ENCODE measurements at places on chromosomes 2 and 18.
A peak's percentile ranks its signal among the peaks of the same experiment; 100 is the strongest.

DNA sequence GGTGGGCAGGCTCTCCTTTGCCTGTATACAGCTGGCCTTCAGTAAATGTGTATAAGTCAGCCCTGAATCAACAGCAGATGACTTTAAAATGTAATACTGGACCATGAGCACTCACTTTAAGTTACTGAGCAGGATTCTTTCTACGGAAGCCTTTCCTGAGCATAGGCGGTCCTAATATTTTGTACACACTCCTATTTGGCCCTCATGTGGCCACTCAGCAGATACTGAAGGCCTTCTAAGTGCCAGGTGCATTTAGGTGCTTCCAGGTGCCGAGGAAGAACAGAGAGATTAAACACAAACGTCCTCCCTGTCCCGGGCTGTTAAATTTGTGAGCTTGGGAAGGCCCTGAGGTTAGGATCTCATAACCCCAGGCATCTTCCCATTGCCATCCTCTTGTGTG is 27.0 kb downstream of the UXS1 start:
- DNase-seq, result no peak

DNA sequence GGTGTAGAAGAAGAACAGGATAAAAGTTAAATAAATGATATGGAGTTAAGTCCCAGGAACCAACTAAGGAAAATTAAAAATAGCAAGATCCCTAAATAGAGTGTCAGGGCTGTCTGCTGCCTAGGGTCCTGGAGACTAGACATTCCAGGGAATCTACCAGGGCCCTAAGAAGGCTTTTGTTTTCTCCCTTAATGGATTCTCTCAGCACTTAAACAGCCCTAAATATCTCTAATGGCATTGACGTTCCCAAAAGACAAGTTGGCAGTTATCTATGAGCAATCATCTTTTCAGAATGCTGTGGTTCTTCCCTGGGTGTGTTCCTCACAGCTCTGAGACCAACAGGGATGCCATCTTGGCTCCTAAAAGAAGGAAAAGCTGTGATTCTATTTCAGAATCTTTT is 616.3 kb downstream of the EPHA4 start:
- DNase-seq, result no peak

DNA sequence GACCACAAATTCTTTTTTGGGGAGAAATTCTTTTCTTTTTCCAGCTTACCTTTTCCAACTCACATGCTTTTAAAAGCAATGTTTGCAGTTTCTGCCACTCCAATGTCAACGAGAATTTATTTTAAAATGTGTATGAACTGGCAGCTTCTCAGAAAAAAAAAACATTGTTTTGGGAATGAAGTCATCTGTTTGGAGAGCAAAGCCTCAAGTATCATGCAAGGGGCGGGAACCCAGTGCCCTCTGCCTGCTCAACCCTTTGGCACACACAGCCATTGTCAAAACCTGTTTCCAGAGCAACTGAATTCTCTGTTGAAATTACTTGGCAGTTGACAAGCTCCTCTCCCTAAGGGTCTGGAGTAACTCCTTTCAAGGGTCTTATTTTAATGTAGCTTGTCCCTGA is 128.5 kb downstream of the QPCT start:
- DNase-seq, result no peak

DNA sequence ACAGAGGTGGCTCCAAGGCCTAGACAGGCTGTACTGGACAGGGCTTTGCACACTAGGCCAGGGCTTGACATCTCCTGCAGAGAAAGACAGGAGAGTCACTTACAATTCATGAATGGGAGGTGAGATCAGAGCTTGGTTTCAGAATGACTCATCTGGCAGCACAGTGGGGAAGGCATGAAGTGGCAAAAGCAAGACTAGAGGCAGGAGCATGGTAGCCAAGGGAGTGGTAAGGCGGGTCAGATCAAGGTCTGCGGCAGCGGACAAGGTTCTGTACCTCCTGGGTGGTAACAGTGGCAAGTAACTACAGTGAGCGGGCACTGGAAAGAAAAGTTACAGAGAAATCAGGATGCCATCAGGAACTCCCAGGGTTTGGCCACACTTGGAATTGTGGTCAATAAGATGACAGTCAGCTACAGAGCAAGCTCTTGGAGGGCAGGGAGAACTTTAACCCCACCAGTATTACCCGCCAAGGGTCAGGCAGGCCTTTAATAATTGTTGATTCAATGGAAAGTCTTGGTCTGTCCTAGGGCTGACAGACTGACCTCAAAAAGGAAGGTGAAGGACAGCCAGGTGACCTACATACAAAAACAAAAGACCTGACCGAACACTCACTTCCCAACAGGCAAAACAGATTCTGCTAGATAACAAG is 5.7 kb downstream of the MCFD2 start:
- DNase-seq, result peak; percentile 44

DNA sequence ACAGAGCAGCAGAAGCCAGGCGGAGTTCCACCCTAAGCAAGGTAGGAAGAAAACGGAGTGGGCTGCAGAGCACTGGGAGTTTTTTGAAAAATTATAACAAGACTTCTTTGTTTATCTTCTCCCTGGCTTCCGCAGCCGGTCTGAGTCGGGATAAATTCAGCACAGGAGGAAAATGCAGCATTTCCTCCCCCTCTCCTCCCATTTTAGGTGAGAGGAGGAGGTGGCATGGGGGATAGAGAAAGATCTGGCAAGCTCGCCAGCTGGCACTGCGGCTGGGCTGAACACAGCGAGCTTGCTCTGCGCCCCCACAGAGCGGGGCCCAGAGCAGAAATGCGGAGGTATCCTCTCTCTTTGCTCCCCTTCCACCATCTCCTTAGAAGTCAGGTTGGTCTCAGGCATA is 17.7 kb upstream of the CHRNA1 start:
- no peak for DNase-seq

GRCh38 chr2:47091118-47091517 is 64.0 kb downstream of the STPG4 start:
- DNase-seq, result no peak

DNA sequence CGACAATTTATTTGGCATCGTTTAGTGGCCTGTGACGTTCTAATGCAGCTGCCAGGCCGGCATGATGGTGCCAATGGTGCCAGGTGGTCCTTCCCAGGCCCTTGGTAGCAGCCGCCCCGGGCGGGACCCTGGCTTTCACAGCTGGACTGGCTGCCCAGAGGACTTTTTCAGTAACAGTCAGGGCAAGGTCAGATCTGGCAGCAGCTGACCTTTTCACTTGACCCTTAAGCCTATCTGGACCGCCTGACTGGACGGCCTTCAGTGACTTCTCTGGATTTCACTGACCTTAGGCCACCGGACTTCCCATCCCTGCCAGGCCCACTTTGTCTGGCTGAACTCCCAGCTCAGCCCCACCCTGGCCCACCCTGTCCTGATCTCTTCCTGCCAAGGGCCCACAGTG is 15.9 kb downstream of the TRIB2 start:
- DNase-seq, result no peak

DNA sequence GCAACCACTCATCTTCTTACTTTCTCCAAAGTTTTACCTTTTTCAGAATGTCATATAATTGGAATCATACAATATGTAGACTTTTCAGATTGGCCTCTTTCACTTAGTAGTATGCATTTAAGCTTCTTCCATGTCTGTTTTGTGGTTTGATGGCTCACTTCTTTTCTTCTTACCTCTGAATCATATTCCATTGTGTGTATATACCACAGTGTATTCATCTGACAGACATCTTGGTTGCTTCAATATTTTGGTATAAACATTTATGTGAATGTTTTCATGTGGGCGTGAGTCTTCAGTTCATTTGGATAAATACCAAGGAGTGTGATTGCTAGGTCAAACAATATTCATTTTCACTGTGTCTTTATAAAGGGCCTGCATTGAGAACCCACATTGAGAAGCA is 136.1 kb upstream of the NOSTRIN start:
- DNase-seq, result no peak

GRCh38 chr2:8535469-8535795 is 146.4 kb upstream of the ID2 start:
- DNase-seq, result no peak

DNA sequence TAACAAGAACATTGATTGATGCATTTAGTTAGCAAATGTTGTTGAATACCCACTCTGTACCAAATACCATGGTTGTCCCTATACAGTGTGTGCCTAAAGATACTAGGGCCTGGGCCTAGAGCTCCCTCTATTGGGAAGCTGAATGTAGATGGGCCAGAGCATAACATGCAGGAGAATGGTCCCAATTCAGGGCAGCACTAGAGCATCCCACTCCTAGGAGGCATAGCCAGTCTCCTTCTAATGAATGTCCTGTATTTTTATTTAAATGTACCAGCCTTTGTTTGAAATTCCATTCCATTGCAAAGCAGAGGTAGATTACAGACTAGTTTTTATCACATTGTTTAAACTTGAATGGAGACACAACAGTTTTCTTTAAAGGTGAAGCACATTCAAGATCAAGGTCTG is 90.6 kb downstream of the FEZ2 start:
- peak; percentile 78 for DNase-seq

DNA sequence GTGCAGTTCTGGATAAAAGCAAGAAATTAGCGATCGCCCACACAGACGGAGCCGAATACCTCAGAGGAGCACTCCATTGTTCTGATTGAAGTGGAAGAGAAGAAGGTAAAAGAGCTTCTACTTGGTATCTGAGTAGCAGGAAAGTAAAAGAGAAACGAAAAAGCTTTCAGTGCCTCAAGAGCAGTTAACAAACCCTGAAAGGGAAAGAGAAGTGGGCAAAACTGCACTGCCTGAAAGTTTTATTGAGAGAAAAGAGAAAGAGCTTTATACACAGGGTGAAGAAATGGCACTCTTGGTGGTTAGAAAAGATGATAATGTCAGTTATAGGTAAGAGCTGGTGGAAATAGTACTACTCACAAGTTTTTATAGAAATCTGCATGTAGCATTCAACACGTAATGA is 192.8 kb downstream of the CDCA7 start:
- DNase-seq, result no peak

- DNase-seq, result no peak
These were observed 1301.4 kb upstream of the PIK3C3 start for GRCh38 chr18:40653682-40654081.

GRCh38 chr2:46125798-46126197 is 171.4 kb upstream of the EPAS1 start:
- DNase-seq, result no peak

- no peak for DNase-seq
These were observed 56.4 kb upstream of the SEMA4C start for GRCh38 chr2:96926236-96926635.

DNA sequence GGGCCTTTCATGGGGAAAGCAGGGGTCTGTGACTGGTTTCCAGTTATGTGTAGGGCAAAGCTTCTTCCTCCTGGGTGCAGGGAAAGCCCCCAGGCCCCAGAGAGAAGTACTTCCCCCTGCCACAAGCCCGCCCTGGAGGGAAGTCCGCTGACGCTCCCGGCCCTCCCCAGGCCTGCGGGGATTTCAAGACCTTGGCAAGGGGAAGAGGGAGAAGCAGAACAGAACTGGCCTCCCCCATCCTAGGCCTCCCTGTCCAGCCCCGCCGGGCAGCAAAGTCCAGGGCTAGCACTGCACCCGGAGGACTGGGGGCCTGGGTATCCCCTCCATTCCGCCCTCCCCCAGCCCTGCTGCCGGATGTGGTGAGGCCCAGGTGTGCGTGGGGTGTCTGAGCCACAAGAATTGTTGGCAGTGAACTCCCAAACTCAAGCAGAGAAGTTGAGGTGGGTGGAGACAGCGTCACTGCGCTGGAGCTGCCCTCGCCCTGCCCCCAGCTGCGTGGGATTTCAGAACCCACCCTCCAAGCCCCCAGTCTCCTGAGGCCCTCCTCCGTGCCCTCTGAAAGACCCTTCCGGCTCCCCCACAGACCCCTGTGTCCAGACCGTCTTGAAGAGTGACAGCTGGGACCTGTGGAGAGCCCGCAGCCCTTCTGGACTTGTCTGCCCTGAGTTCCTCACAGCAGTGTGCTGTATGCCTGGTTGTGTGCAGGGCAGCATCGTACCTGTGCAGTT is 1.1 kb upstream of the DUSP2 start:
- DNase-seq, result no peak

DNA sequence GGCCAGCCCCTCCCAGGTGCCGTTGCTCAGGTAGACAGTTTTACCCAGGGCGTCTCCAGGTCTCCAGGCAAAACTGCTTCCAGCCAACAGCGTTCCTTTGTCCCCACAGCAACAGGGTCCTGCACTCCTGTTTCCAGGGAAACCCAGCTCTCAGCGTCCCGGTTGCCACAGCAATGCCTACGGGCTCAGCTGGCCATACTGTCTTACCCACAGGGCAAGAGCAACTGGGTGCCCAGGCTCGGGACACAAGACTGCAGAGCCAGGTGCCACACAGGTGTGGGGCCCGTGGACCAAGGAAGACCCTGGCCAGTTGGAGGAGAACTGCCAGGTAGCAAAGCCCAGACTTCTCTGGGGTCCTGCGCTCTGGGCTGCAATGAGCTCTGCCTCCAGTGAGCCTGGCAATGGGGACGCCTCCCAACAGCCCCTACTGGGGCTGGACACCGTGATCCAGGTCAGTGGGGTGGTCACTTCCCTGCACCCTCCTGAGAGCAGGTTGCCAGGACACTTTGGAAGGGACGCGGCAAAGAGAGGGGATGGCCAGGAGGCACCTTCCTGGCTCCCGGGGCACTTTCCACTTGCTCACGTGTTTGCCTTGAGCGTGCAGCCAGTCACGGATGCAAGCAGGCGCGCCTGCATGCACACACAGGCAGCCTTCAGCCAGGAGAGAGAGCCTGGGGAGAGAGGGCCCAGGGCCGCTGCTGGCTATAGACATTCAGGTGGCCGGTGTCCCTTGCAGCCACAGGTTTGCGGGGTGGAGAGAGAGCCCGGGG is at the start of gene CROCC2:
TSS of gene CROCC2 (plus strand) at position 196 of the 770 bp plus-strand sequence. CDS start at position 374, 178 bp downstream.
- no peak for DNase-seq

- DNase-seq, result no peak
These were observed 2.7 kb downstream of the TNP1 start for GRCh38 chr2:216857131-216857550.

DNA sequence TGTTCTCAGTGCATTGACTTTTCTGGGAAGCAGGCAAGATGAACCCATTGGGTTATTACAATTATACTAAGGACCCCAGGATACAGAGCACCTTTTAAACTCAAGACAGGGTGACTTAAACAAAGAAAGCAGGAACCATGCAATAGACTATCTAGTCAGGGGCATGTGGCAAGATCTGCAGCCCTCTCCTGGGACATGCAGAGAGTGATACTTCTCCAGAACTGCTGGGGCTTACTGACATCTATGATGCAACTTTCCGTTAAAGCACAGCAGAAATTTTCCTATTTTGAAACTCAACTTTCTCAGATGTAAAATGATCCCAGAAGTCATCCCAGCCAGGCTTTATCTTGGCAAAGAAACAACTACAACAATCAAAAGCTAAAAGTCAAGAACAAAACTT is 162.2 kb upstream of the HNMT start:
- no peak for DNase-seq

GRCh38 chr2:232438091-232438490 is 17.9 kb upstream of the ALPI start:
- DNase-seq, result no peak

DNA sequence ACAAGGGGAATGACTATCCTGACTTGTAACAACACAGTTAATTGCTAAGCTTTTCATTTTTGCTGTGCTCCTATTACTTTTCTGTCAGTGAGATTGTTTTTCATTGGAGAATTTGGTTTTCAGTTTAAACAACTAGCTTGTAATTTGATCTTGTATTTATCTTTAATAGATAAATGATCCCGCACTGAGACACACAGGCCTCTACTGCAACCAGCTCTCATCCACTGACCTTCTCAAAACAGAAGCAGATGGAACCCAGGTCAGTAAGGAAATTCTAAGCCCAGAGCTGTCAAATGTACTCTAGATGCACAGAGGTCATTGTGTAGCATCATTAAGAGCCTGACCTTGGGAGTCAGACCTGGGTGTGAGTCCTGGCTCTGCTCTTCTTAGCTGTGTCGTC is 30.7 kb downstream of the PTRHD1 start:
- DNase-seq, result no peak
